ENCODE measurements at places on chromosomes 16 and 17.
A peak's percentile ranks its signal among the peaks of the same experiment; 100 is the strongest.

GRCh38 chr17:65850486-65850885 lies 289.0 kb upstream of the AXIN2 start:
- DNase-seq, result no peak

DNA sequence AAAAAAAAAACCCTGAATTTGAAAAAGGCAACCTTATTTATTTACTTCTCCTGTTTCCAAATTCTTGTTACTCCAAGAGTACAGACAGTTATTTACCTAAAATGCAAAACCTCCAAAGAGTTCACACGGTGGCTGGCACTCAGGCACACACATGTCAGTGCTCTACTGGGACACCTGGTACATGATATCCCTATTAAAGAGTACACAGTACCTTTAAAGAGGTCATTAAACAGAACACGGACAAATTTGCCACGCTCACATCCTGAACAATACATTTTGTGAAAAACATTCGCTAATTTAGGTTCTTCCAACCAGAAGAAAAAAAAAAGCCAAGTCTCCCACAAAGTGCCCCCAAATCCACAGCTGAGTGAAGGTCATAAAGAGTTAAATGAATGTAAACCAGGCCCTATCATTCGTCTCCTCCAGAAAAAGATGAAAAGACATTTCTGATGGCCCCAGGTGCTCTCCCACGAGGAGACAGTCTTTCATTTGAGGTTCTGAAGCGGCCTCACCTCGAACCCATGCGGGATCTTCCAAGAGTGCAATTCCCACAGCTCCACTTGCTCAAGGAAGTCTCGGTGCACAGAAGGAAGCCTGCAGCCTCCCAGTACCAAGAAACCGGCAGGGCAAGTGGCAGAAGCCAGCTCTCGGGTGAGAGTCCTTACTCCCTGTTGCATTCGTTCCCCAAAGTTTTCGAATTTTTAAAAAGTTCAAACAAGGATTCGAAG lies 993 bp downstream of the ERN1 start:
- peak; percentile 16 for DNase-seq

DNA sequence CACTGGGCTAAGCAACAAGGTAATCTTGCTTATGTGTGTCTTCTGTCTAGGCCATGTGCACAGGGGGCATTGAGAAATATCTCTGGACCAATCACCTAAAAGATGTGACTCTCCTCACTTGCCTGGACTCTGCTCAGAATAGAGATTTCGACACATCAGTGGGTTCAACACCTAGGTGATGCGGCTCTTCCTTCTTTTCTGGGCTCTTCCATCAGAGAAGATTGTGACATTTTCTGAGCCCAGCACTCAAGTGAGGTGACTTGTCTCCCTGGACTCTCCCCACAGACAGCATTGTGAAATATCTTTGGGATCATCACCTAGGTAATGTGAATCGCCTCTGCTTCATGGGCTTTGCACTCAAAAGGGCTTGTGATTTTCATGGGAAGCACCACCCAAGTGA lies 1904.1 kb downstream of the TP53TG3F start:
- DNase-seq, result no peak

- no peak for DNase-seq
Measured at GRCh38 chr16:87288753-87289362, 28.3 kb downstream of the C16orf95 start.

DNA sequence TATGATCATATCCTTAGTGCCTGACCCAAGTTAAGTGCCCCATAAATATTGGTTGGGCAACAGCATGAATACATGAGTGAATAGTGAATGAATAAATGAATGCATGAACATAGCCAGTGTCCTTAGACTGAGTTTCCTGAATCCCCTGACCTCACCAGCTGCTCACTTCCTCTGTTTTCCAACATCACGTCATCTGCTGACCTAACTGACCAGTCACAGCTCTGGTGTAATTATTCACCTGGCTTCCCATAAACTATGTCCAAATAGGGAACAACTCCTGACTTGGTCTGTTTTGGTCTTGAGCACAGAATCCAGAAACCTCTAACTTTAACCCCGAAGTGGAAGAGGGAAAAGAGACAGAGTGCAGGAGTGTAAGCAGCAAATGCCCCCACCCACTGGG lies 83.4 kb downstream of the ASIC2 start:
- DNase-seq, result no peak

DNA sequence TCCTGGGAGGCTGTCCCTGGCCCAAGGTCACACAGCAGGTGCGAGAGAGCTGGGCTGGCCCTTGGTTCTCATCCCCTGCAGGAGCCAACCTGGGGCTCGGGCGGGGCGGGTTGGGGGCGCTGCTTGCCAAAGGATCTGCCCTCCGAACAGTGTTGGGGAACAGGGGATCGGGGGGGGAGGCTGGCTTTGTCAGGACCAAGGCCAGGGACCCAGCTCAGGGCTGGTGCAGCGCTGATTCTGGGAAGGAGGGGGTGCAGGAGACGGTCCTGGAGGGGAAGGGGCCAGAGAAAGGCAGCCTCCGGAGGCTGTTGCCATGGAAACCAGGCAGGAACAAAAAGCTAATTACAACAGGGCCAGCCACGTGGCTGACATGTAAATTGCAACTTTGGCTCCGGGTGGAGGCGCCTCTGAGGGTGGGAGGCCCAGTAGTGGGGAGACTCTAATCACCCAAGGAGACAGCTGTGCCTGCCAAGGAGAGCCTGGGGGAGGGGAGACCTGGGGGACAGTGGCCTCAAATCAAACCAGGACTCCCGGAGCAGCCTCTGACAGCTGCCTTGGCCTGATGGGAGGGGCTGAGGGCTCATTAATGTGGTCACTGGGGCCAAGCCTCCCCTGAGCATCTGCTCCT lies 1.3 kb downstream of the TUBB3 start:
- peak; percentile 68 for DNase-seq

- no peak for DNase-seq
Measured at GRCh38 chr16:83887080-83887479, 11.8 kb upstream of the MLYCD start.

DNA sequence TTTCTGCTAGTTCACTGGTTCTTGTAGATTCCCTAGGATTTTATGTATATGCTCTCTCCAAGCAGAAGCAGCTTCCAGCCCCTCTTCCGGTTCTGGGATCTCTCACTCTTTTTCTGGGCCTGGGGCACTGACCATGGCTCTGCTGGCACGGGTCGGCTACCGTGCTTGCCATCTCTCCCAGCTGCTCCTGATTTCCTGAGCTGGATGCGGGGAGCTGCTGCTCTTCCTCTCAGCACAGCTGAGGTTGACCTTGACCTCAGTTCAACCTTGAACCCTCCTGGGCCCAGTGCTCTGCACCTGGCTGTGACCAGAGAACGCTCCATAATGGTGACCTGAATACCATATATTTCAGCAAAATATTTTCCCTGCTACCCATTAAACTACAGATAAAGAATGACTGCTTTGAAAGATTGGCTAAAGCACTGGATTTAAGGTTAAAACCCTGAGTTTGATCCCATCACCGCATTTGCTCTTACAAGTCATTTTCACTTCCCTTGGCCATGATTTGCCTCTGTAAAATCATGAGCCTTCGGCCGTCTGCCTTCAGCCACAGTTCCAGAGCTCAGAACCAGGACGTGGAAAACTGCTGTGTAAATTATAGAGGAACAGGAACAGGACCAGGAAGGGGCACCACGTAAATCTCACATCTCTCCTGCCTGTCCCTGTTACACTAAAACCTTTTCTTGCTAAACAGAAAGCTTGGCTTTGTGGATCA lies 130.8 kb upstream of the CHMP6 start:
- DNase-seq, result no peak

DNA sequence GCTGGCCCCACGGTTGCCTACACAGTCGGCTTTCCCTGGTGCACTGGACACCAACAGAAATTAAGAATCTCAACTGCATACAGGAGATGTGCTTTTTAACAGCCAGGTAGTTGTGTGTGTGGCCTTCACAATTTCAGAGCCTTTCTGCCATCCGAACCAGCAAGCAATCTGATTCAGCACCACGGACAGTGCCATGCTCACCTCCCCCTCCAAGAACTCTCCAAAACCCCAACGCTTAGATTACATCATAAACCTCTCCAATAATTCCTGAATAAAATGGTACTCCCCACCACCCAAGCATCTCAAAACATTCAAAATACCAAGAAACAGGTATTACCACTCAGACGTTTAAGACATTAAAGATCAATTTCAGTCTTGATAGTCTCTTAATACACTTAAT lies 31.8 kb downstream of the USP7 start:
- no peak for DNase-seq

DNA sequence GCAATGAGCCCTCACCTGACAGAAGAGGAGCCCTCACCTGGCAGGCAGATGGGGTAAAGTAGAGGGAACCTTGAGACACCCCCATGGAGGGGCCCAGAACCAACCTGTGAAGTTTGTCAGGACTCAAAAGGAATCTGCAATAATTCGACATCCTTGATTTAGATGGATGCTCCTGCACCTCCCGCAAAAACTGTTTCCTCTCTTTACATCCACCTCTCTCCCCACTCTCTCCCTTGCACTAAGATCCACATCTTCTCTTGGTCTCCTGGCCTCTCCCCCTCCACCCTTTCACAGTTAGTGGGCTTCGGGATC lies 34.9 kb upstream of the RBFOX3 start:
- no peak for DNase-seq

- no peak for DNase-seq
Measured at GRCh38 chr16:68718590-68718989, 18.5 kb upstream of the CDH1 start.

- no peak for DNase-seq
Measured at GRCh38 chr16:49575346-49576172, 202.0 kb downstream of the C16orf78 start.

DNA sequence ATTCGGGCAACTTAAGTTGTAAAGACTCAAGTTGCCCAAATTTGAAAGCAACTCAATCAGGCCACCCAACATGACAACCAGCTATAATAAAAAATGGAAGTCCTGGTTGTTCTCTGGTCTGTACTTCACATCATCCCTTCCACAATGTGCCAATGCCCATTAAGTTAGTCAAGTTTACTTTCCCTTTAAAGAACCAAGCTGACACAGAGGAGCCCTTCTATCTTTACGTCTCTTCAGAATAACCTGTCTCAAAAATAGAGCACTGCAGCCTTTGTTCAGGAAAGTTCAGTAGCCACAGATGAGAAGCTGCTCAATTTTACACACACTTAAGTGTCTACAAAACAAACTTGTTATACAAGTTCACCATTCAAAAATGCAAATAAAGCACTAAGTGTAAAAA lies 75.1 kb upstream of the C17orf78 start:
- no peak for DNase-seq

DNA sequence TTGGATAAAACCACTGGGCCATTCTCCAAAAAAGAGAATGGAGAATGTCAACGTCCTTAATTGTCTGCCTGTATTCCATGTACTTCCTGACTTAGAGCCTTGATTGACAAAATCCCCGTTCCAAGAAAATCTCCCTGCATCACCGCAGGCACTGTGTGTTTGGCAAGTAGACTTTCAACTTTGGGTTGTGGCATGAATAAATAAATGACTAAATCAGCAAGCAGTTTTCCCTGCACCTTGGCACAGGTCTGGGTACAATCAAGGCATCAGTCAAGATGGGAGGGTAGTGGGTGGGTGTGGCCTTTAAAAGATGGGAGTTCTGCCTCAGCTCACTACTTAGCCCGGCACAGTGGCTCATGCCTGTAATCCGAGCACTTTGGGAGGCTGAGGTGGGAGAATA lies 248.5 kb upstream of the RPL38 start:
- no peak for DNase-seq

- no peak for DNase-seq
Measured at GRCh38 chr17:30586818-30587595, 109.8 kb downstream of the GOSR1 start.

DNA sequence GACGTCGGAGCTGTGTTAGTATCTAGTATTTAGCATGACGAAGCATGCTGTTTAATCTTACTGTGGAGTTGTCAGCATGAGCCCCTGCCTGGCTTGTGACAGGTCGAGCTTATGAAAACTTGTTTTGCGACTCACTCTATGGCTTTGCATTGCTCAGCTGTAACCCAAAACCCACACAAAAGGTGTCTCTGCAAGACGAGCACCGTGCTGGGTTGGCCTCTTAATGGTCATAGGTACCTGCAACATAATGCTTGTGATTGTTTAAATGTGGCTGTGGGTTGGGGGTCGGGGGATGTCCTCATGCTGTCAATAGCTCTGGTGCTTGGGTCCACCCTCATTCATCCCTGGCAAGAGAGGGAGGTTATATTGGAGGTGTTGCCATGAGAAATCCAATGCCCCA lies 5.4 kb downstream of the NTN1 start:
- no peak for DNase-seq

GRCh38 chr17:80441133-80441578 lies 26.2 kb downstream of the ENDOV start:
- peak; percentile 88 for DNase-seq

GRCh38 chr17:41287050-41287449 lies 11.6 kb downstream of the KRTAP9-7 start:
- no peak for DNase-seq

DNA sequence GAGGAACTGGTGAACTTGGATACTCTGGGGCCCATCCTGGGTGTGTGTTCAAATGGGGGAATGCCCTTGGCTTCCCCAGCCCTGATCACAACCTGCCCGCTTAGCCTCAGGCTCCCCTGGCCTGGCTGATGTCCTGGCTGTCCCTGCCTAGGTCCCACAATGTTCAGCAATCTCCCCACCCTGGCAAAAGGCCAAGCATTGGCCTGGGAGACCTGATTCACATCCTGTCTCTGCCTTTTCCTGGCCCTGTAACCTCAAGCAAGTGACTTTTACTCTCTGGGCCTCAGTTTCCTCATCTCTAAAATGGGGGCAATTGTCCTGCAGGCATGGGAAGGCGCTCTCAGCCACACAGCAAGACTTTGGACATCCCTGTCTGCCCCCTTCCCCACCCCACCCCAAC lies 14.4 kb downstream of the CPNE2 start:
- DNase-seq, result no peak

DNA sequence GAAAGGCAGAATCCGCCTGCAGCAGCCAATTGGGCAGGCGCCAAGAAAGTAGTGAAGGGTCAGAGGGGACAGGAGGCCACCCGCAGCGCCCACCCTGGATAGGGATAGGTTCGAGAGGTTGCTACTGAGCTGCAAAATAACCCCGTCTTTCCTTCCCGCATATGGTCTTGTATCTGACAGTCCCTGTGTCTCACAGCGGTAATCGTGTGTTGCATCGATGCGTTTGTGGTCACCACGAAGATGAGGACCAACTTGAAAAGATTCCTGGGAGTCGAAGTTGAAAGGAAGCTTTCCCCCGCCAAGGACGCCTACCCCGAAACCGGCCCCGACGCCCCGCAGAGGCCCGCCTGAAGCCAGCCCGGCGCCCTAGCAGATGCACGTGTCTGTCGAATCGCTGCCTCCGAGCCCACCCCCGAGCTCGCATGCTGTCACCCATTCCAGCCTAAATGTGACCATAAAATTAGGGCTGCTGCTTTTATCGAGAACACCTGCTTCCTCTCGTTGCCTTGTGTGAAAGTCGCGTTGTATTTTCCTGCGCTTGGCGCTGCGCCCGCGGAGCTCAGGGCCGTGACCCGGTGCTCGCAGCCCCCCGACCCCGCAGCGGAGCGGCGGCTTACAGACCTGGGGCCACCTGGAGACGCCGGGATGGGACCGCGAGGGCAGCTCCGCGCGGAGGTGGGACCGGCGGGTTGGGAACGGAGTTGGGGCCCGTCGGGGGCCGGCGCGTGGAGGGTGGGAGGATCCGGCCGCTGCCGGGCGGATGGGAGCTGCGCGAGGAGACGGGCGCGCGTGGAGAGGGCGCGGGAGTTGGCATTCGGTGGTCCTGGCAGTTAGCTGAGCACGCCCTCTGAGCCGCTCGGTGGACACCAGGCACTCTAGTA lies at the start of gene CMTM2:
CMTM2 (plus strand) TSS at position 813 of the 881 bp plus-strand sequence. CDS start 145 bp downstream, outside the sequence.
- no peak for DNase-seq

All from HuH-7.5 (cell line).